ENCODE measurements at places on chromosomes 4 and X.

DNA sequence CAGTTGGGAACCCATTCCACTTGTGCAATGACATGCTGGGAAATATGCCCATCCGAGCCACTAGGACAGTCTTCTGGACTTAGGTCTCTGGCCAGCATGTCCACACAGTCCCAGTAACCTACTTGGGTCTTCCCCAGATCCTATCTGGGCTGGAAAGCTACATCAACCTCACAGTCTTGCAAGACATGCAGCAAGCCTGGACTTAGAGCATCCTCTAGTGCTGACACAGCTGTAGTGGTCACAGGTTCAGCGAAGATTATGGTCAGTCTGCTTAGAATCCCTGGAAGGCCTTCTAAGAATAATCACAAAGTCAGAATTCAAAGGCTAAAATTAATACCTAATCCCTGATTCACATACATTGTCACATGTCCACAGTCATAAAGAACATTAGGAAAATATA, 842.7 kb downstream of the STPG2 start:
- H3K4me1 ChIP-seq: no peaks in the 10 kb centered on the region
- no peak overlapping the region for H3K27ac ChIP-seq
- H3K27me3 ChIP-seq: no peaks in the 10 kb centered on the region
- H3K4me3 ChIP-seq: no peak overlapping the region
- DNase-seq: no peak

- H3K36me3 ChIP-seq: no peaks in the 10 kb centered on the region
- H3K27me3 ChIP-seq: no peaks in the 10 kb centered on the region
- no peak overlapping the region for H3K4me3 ChIP-seq
- DNase-seq: peak; percentile 38
- H3K4me1 ChIP-seq: no peaks in the 10 kb centered on the region
- H3K27ac ChIP-seq: no peak overlapping the region
These were observed 206.3 kb downstream of the ARHGAP24 start for GRCh38 chr4:85681221-85681657.

- no peak for DNase-seq
- no peaks in the 10 kb centered on the region for H3K27me3 ChIP-seq
- H3K36me3 ChIP-seq: no peaks in the 10 kb centered on the region
- H3K4me3 ChIP-seq: no peak overlapping the region
These were observed 73.8 kb downstream of the FAM184B start for GRCh38 chr4:17707671-17708070.

GRCh38 chr4:117983541-117984365, 50.5 kb upstream of the NDST3 start:
- no peaks in the 10 kb centered on the region for H3K36me3 ChIP-seq
- no peaks in the 10 kb centered on the region for H3K4me1 ChIP-seq
- H3K4me3 ChIP-seq: no peak overlapping the region
- no peak overlapping the region for H3K27ac ChIP-seq
- DNase-seq: no peak

- H3K36me3 ChIP-seq: no peaks in the 10 kb centered on the region
- H3K4me3 ChIP-seq: no peak overlapping the region
- no peaks in the 10 kb centered on the region for H3K4me1 ChIP-seq
- DNase-seq: no peak
- no peak overlapping the region for H3K27ac ChIP-seq
- H3K27me3 ChIP-seq: no peaks in the 10 kb centered on the region
These were observed 60.4 kb downstream of the EFNB1 start for GRCh38 chrX:68889249-68889648.

GRCh38 chr4:155708782-155709181, 42.1 kb downstream of the GUCY1A1 start:
- H3K36me3 ChIP-seq: peaks cover 34% of the 10 kb centered on the region
- H3K27ac ChIP-seq: no peak overlapping the region
- H3K27me3 ChIP-seq: no peaks in the 10 kb centered on the region
- peaks cover 4% of the 10 kb centered on the region for H3K4me1 ChIP-seq

GRCh38 chr4:20194123-20195013, 57.3 kb upstream of the SLIT2 start:
- no peaks in the 10 kb centered on the region for H3K36me3 ChIP-seq
- H3K27me3 ChIP-seq: no peaks in the 10 kb centered on the region
- no peak overlapping the region for H3K27ac ChIP-seq
- no peak overlapping the region for H3K4me3 ChIP-seq

Data from trophoblast cell (in vitro differentiated cells and primary cell).